Mammary epithelial cell (primary cell): ENCODE measurements at places on chromosomes 5 and 9.

DNA sequence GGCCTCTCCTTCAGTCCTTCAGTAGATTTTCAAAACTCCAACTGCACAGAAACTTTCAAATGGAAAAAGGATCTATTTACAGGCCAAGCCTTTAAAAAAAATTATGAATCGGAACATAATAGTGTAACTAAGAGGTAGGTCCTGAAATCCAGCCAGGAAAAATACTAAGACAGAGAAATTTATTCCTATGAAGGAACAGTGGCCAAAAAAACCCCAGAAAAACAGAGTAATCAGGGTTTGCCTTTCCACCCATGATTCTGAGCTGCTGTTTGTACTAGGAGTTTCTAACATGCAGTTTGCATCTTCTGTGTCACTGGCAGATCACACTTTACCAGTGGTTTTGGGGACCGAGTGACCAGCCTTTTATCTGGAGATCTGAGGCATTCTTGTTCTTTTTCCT lies 93.1 kb upstream of the TMED7 start:
- DNase-seq: no peak

- DNase-seq: no peak
Observed at GRCh38 chr5:95808013-95808685, 14.4 kb downstream of the GLRX start.

DNA sequence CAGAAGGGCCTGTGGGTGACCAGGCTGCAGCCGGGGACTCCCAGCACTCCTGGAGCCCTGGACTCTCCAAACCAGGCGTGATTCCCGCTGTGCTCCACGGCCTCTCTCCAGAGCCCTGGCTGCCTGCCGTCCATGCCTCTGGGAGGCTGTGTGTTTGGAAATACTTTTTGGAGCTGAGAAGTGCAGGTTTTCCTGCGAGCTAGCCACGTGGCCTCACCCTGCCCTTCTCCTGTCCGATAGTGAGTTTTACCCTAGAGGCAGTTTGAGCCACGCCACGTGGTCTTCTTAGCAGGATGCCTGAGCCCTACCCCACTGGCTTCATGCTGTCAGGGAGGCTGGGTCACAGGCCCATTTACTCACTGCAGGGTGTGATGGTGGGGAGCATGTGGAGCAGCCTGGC lies 71.3 kb downstream of the COL5A1 start:
- DNase-seq: no peak

- DNase-seq: no peak
Observed at GRCh38 chr9:131642496-131643083, 97.3 kb downstream of the PRRT1B start.

DNA sequence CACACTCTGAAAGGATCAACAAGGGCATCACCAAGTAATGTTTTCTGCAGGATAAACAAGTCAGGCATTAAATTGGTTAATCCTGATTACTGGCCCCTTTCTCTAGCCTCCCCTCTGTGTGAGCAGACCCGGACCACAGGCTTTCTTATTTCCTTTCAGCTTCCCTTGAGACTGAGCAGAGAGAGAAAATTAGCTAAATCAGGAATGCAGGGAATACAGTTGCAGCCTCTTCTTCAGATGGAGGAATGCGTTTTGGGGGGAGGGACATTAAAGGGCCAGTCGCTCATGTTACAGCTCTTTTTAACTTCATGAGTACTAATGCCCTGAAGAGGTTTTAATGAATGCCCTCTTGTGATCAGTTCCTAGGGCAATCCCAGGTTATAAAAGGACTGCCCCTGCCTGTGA lies 19.8 kb downstream of the PCDHAC2 start:
- DNase-seq: no peak

DNA sequence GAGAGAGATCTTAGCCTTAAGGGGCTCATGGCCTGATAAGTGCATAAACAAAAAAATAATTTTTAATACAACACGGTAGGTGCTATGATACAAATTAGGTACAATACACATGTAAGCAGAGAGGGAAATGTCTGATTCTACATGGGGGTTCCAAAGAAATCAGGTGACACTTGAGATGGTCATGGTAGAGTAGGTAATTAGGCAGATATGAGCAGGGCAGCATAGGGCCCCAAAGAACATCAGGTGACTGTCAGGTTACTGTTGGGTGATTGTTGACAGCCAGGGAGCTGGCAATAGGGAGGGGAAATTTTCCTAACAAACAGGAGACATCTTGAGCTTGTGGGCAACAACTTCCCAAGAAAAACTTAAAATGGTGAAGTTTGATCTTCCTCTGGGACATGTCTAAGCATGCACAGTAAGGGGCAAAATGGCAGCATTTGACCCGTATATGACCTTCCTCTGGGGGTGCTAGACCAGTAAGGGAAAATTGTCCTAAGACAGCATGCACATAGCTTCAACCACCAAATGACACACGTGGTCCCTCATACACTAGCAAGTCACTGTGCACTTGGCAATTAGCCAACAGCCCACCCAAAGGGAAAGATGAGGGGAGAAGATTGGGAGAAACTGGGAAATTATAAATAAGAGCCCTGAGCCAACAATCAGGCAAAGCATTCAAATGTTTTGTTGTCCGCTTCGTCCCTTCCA lies 37.3 kb upstream of the TENT4A start:
- DNase-seq: no peak
